ENCODE measurements at places on chromosomes 2 and 18.

- DNase-seq = no peak
Measured at GRCh38 chr18:78049281-78049680, 799.6 kb downstream of the GALR1 start.

DNA sequence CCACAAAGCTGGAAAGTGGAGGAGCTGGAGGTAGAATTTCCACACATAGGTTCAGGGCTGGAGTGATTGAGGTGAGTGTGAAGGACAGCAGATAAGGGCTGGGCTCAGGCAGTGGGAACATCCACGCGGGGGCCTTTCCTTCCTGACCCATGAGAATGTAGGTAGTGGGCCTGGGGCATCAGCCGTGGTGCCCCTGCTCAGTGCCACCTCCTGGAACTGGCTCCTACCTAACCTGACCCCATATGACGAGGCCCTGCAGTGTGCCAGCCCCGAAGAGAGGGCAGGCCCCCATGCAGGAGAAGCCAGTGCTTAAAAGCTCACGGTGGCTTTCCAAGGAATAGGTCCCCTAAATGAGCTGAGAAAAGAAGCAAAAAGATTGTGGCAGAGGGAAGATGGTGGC is 66.2 kb downstream of the HS6ST1 start:
- no peak for DNase-seq

GRCh38 chr2:144402251-144402650 is 117.7 kb downstream of the ZEB2 start:
- no peak for DNase-seq

GRCh38 chr2:184047536-184047935 is 550.8 kb upstream of the ZNF804A start:
- DNase-seq = no peak

DNA sequence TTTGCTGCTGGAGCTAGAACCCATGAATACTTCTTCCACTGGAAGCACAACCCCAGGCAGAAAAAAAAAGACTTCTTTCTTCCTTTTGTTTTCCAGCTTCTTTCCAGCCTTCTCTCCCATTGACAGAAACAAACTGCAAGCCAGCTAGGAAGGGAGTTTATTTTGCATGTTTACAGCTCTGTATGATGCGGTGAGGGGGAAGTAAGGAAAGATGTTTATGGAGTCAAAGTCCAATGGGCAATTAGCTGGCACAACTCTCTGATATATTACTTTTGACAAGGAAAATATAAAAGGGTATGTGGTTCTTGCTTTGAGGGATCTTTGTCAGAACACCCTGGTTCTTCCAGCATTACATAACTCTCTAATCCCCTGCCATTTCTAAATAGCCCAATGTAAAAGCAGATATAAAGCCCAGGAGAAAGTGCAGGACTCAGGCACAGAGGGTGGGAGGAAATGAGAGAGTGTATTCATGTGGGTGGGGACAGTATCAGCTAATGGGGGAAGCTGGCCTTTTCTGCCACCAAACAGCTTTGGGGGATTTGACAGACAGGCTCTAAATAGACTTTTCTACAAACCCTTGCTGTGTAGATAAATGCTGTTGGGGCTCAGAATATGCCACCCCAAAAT is 9.3 kb upstream of the NMS start:
- no peak for DNase-seq

DNA sequence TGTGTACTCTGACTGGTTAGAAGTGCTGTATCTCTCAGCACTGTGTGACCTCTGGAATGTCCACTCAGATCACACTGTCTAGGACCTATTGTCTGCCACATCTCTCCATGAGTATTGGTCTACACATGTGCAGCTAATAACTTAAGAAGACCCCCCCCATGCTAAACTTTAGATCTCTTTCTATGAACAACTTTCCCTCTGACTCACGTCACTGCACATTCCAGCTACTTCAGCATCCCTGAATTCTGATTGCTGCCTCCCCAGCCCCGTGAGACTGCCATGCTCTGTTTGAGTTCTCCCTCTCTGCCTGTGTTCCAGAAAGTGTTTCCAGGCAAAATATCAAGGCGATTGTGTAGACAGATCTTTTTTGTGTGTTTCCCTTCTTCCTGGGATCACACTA is 41.8 kb downstream of the RAPGEF4 start:
- no peak for DNase-seq

DNA sequence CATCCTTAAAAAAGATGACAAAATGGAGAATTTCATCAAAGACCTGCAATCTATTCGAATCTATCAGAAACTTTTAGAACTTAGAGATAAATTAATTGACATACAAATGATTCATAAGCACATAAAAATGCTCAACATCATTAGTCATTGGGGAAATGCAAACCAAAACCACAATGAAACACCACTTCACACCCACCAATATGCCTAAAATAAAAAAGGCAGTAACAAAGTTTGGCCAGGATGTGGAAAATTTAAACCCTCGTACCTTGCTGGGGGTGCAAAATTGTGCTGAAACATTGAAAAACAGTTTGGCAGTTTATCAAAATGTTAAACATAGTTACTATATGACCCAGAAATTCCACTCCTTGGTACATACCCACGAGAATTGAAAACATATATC is 11.5 kb upstream of the EIF2AK3 start:
- DNase-seq = no peak

- DNase-seq = no peak
Measured at GRCh38 chr2:157107460-157107859, 150.0 kb upstream of the GALNT5 start.

- no peak for DNase-seq
Measured at GRCh38 chr18:1806884-1807615, 764.3 kb downstream of the METTL4 start.

DNA sequence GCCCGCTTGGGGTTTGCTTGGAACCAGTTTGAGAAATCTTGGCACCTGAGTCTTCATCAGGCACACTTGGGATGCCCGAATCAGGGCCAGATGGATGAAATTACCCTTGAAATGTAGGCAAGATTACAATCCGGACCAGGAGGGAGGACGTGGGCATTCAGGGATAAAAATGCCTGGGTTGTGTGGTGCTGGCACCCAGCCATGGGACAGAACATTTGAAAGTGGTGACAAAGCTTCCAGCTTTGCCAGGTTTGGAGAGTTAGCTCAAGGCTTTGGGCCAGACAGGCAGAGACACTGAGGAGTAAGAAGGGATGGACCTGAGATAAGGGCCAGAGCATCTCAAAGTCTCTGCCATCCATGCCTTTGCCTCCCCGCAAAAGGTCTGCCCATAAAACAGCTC is 182.2 kb downstream of the TTC32 start:
- DNase-seq = no peak

DNA sequence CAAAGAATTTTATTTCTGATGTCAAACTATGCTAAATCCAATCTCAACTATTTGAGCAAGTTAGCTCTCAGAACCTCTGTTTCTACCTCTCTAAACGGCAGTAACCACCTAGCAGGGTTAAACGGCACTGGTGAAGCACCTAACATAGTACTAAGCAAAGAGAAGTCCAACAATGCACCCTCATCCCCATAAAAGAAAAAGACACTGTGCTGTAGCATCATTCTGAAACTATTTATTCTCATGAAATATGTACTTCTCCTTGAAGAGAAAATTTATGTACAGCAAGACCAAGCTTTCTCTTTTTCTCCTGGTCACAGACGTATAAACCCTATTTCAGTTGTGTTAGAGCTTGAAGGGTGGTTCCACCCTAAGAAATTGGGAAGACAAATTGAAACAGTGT is 4.8 kb downstream of the MEX3C start:
- DNase-seq = no peak

DNA sequence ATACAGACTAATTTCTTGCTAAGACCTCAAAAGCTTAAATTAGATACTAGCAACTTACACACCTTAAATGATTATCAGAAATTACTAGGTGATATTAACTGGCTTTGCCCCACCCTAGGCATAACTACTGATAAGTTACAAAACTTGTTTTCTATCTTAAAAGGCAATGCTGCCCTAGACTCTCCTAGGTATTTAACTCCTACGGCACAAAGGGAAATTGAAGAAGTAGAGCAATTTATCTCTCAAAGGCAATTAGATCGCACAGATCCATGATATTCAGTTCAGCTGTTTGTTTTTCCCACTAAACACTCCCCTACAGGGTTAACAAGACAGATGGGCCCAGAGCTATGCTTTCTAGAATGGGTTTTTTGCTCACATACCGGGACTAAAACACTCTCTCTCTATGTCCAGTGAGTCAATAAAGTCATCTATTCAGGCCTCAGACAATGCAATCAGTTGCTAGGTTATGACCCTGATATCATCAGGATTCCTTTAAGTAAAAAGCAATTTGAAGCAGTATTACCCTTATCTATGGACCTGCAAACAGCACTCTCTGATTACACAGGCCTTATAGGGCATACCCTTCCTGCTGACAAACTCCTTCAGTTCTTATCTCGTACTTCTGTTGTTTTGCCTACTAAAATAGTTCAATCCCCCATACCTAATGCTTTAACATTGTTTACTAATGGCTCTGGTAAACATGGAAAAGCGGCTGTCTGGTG is 14.3 kb downstream of the MAP3K2 start:
- DNase-seq = no peak

GRCh38 chr2:235553291-235553690 is 59.4 kb downstream of the AGAP1 start:
- no peak for DNase-seq

Measured in stimulated activated CD8-positive, alpha-beta memory T cell treated with anti-CD3 and anti-CD28 coated beads, Interleukin-2, amount 100 ng/mL, for 48 hours (primary cell).